Germinal center (tissue), 1 donor: ENCODE measurements at places on chromosomes 4 and X.

- no peak for DNase-seq
These were observed 1459.9 kb downstream of the PCDH7 start for GRCh38 chr4:32180086-32180485.

DNA sequence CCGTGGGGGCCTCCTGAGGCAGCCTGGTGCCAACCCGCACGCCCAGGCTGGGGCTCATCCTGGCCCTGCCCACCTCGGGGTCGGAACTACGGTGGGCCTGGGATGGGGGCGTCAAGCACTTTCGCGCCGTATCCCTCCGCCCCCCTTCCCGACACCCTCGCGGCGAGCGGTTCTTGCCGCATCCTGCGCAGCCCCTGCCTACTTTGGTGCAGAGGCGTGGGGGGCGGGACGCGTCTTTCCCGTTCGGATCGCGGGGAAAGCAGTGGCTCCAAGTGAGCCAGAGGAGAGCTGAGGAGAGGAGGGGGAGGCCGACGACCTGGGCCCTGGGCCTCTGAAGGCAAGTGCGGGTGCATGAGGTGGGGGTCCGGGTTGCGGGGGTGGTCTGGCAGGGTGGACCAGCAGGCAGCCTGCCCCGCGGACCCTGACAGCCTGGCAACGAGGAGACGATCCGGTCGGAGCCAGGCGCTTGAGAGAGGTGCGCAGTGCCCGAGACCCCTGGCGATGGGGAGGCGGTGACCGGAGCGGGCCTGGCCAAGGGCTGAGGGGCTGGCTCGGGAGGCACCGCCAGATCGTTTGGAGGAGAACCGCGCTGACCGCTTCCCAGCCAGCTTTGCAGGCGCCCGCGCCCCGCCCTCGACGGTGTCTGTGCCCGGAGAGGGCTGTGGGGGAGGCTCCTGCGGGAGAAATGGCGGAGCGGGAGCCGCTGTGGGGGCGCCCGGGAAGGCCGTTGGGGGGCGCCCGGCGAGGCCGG is at the start of gene GPRASP2:
GPRASP2 (plus strand) TSS at position 233 of the 751 bp plus-strand sequence. CDS start 2,422 bp downstream, outside the sequence.
- DNase-seq, result no peak

DNA sequence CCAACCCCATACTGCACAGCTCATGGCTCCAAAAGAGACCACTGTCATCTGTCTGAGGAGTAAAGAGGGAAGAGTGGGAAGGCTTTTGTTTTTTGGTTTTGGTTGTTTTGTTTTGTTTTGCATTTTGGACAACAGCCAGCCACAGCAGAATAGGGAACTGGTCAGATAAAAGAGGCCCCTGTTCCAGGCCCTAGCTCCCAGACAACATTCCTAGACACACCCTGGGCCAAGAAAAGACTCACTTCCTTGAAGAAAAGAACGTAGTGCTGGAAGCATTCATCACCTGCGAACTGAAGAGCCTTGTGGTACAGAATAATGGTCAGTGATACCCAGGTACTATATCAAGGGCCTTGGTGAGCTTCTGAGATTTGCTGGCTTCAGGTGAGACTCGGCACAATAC is 619.4 kb upstream of the SPANXN1 start:
- DNase-seq, result no peak

DNA sequence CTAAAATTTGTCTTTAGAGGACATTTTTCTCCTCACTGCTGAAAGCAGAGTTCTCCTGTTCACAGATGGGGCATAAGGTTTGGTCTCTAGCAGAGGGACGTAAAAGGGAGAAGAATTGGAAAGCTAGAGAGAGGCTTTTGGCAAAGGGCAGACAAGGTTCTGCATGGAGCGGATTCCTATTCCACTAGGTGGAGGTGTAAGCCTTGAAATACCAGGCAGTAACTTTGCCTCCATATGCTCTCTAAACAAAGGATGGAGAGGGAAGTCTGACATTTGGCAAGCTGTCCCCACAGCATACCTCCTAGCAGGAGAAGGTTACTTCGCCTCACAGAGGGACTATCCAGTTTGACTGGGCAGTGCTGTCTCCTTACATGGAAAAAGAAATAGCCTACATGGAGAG is 174.7 kb downstream of the DACH2 start:
- DNase-seq, result no peak

DNA sequence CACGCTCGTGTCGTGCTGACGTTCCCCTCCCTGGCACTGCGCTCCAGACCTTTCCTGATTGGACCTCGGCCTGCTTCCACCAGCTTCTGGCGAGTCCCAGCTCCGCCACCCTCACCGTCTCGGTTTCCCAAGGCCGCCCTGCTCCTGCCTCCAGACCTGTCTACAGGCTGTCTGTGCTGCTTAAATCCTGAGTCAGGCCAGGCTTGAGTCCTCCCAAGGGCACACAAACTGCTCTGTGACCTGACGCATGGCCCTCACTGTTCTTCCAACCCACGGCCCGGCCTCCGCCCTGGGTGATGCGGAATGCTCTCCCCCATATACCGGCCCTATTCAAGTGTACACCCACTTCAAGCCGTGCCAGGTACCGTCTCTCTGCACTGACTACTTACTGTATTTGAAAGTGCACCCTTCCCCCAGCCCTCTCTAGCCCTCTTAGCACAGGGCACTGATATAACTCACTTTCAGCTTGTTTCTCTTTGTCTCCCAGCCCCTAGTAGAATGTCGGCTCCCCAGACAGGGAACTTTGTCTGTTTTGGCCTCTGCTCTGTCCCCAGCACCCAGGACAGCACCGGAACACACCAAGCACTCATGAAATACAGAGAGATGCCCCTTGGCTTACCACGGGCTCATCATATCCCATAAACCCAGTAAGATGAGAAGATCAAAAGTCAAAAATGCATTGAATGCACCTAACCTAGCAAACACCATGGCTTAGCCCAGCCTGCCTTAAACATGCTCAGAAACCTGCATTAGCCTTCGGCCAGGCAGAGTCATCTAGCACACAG is 63.1 kb upstream of the AFAP1 start:
- DNase-seq, result no peak

GRCh38 chr4:188221090-188221489 is 81.8 kb downstream of the TRIML1 start:
- no peak for DNase-seq
